ENCODE measurements at places on chromosomes 7 and 10. TPM values are rescaled to one million over a fixed set of nuclear protein-coding genes. Genes with fewer than 3 reads are reported as not detected.

Gene ELMO1
- total RNA-seq, result 167 TPM

Gene GGCT
- 69.3 TPM for total RNA-seq

Gene ZNF239
- total RNA-seq, result 1.8 TPM

Gene VAX1
- total RNA-seq, result not detected

Gene STOX1
- 0.84 TPM for total RNA-seq

Gene CYP3A7
- total RNA-seq, result not detected

Gene CCL26
- total RNA-seq, result not detected

Gene HTRA1
- total RNA-seq, result not detected

Gene KAT6B
- 27.1 TPM for total RNA-seq

Gene SFTPA1
- not detected for total RNA-seq

Gene TMEM139
- 1.6 TPM for total RNA-seq

Gene STK32C
- total RNA-seq, result 25.5 TPM

Gene CAPZA2
- total RNA-seq, result 97.3 TPM

Gene DTX2
- total RNA-seq, result 28.5 TPM

Gene RRP12
- 41.4 TPM for total RNA-seq

Gene EPDR1
- total RNA-seq, result 0.66 TPM

Gene PARP12
- 57.6 TPM for total RNA-seq

Gene CPEB3
- 1.9 TPM for total RNA-seq

Gene TACR2
- not detected for total RNA-seq

Gene PRKCQ
- total RNA-seq, result 48.4 TPM

Gene ENO4
- total RNA-seq, result not detected

Gene SLC13A1
- total RNA-seq, result not detected

Gene ARHGEF5
- total RNA-seq, result 13.3 TPM

Gene UCMA
- not detected for total RNA-seq

Gene SCART1
- 3.8 TPM for total RNA-seq

Gene ERVW-1
- total RNA-seq, result 0.23 TPM

Gene GBX1
- total RNA-seq, result 0.31 TPM

Gene SFTPA2
- not detected for total RNA-seq

Gene CTNNA3
- 0.39 TPM for total RNA-seq

Gene MYO3A
- not detected for total RNA-seq

Gene ASAH2
- 5.8 TPM for total RNA-seq

Gene ACSM6
- not detected for total RNA-seq

Gene CCDC71L
- total RNA-seq, result 10.4 TPM

Gene MYL10
- total RNA-seq, result not detected

Gene APBB1IP
- 43.1 TPM for total RNA-seq

All from activated naive CD4-positive, alpha-beta T cell treated with anti-CD3 and anti-CD28 coated beads, Interleukin-2, amount 50 U/mL, for 72 hours (primary cell).